ENCODE measurements at places on chromosomes 13 and 19.

GRCh38 chr19:1783354-1783753, 28.7 kb downstream of the ATP8B3 start:
- DNase-seq = no peak

DNA sequence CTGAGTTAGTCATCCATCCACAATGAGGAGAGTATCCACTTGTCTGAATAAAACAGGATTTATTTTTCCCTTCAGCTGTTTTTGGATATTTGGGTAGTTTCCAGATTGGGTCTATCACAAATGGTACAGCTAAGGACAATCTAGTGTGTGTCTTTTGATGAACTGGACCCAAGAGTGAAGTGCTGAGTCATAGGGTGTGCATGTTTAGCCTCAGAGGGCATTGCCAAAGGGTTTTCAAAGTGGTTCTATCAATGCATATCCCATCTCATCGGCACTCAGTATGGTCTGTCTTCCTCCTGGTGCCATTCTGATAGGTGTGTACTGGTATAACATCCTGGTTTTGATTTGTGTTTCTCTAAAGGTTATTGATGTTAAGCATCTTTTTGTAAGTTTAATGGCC, 62.3 kb downstream of the GSX1 start:
- DNase-seq = no peak

GRCh38 chr19:54324071-54324470, 11.1 kb upstream of the LILRA5 start:
- DNase-seq = no peak

DNA sequence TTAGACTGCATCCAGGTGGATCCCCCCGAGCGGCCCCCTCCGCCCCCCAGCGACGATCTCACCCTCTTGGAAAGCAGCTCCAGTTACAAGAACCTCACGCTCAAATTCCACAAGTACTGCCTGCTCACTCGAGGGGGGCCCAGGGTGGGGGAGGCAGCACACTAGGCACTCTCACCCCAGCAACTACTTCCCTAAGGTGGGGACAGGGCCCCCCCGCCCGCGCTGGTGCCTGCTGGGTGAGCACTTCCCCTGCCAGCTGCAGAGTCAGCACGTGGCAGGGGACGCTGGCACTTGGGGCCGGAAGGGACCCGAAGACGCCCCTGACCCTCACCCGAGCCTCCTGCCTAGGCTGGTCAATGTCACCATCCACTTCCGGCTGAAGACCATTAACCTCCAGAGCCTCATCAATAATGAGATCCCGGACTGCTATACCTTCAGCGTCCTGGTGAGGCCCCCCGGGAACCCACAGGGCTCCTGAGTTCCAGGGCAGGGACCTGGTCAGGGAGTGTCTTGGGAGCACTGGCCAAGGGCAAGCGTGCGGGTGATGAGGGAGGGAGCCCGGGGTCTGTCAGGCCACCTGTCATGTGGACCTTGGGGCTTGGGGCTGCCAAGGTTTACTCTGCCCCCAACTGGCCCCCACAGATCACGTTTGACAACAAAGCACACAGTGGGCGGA, 5.2 kb downstream of the MCOLN1 start:
- DNase-seq = no peak

- DNase-seq = no peak
These were observed 120.0 kb downstream of the EFNB2 start for GRCh38 chr13:106415442-106415841.

DNA sequence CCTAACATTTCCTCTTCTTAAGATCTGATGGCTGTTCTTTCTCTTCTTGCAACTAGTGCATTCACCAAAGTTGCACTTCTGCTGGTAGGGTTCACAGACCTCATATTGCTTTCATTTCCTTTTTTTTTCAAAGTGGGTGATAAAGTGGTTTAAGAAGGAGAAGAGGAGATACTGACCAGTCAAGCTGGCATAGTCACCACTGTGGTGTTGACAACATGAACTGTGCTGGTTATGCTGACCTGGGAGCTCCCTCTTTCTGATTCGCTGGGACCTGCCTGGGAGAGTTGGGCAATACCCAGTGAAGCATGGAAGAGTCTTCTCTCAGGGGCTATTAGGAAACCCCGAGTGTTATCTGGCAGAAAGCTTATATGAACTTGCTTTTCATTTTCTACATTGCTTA, 222.9 kb downstream of the SLITRK5 start:
- DNase-seq = no peak

DNA sequence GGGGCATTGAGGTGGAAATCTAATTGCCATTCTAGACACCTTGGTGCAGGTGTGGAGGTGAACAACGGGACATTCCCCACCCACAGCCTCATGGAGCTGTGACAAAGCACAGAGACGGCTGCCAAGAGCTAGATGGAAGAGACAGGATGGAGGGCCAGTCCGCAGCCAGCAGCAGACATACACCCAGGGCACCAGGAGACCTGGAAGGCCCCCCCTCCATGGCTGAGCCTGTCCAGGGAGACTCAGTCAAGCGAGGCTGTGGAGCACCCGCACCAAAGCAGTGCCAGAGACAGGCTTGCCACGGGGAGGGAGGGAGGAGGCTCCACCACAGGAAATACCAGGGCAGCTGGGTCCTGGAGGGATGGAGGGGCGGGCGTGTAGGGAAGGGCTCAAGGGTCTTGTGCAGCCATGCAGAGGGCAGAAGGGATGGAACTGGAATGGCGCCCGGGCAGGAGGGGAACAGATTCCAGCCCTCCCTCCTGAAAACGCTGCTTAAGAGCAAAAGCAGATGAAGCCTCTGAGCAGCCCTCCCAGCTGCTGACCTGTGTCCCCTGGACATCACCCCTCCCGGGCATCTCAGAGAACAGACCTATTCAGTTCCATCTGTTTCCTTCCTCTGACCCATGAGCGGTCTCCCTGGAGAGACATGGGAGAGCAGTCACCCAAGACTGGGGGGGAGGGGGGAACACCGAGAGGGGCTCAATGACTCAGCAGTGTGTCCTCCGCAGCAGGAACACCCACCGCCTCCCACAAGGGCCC, 14.4 kb downstream of the EPS15L1 start:
- no peak for DNase-seq
